ENCODE measurements at places on chromosomes 13 and 19. TPM values are rescaled to one million over a fixed set of nuclear protein-coding genes. Genes with fewer than 3 reads are reported as not detected.

The MYADM gene
- 134 TPM for total RNA-seq

The ALKBH7 gene
- 50.4 TPM for total RNA-seq

The IQCN gene
- total RNA-seq: 0.92 TPM

The ZNF429 gene
- total RNA-seq: 5.4 TPM

The DOHH gene
- 28.7 TPM for total RNA-seq

The CD209 gene
- total RNA-seq: not detected

The TMPRSS9 gene
- total RNA-seq: not detected

The RDH8 gene
- not detected for total RNA-seq

The PODNL1 gene
- 0.18 TPM for total RNA-seq

The ZNF285 gene
- total RNA-seq: 3.1 TPM

The RPS16 gene
- 802 TPM for total RNA-seq

The ABHD8 gene
- 9.3 TPM for total RNA-seq

DNA sequence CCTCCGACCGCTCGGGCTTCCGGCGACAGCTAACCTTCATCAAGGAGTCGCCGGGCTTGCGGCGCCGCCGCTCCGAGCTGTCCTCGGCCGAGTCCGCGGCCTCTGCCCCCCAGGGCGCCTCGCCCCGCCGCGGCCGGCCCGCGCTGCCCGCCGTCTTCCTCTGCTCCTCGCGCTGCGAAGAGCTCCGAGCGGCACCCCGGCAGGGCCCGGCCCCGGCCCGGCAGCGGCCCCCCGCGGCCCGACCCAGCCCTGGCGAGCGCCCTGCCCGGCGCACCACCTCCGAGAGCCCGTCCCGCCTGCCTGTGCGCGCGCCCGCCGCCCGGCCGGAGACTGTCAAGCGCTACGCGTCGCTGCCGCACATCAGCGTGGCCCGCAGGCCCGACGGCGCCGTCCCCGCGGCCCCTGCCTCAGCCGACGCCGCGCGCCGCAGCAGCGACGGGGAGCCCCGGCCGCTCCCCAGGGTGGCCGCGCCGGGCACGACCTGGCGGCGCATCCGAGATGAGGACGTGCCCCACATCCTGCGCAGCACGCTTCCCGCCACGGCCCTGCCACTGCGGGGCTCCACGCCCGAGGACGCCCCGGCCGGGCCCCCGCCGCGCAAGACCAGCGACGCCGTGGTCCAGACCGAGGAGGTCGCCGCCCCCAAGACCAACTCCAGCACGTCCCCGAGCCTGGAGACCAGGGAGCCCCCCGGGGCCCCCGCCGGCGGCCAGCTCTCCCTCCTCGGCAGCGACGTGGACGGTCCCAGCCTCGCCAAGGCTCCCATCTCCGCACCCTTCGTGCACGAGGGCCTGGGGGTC lies 9.6 kb downstream of the C19orf25 start:
- no peak for DNase-seq

- DNase-seq: no peak
These were observed 10.8 kb downstream of the ALOX5AP start for GRCh38 chr13:30745906-30746686.

GRCh38 chr19:41426116-41426841 lies 895 bp downstream of the B3GNT8 start:
- no peak for DNase-seq

GRCh38 chr19:19821366-19821951 lies at the start of gene ZNF506:
TSS of gene ZNF506 (minus strand) at chr19:19821750. CDS start at chr19:19821603, 147 bp downstream.
- DNase-seq: peak; percentile 73

DNA sequence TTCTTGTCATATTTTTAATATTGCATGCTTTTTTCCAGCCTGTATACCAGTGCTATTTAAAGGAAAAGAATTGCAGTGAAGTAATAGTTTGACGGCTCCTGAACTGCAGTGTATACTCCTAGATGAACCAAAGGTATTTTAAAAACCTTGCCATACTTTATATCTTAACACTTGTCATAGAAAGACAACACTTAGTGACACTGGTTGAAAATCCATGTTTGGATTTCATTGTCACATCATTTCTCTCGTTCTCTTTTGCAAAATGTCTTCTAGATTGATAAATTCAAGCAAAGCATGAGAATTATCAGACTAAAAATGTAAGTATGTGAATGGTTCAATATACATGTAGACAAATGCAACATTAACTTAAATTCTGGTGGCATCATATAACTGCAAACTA lies 1293.9 kb downstream of the PCDH9 start:
- no peak for DNase-seq

- no peak for DNase-seq
These were observed 7.3 kb upstream of the PMIS2 start for GRCh38 chr19:35578707-35579106.

GRCh38 chr19:45848922-45849321 lies 14.0 kb downstream of the SYMPK start:
- no peak for DNase-seq

- no peak for DNase-seq
These were observed 15.9 kb upstream of the OLFM4 start for GRCh38 chr13:53012707-53013106.

GRCh38 chr13:66859078-66859477 lies 371.1 kb downstream of the PCDH9 start:
- no peak for DNase-seq

GRCh38 chr13:21557995-21558394 lies 46.0 kb downstream of the MICU2 start:
- DNase-seq: no peak

GRCh38 chr13:111539791-111540446 lies 219.5 kb downstream of the TEX29 start:
- DNase-seq: no peak

DNA sequence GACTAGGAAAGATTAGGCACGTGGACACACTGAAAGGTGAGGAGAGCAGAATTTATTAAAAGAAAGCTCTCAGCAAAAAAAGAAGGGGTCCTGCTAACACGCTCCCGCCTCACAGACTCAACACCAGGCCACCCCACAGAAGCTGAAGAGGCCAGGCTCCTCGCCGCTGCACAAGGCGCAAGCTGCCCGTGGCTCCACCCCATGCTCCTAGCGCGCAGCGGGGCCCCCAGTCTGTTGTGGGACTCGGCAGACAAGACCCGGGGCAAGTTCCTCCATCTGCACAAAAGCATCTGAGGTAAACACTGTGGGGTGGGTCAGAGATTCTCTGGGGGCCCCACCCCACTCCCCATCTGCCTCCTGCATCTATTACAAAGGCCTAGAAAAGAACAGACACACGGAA lies 1462.4 kb downstream of the EFNB2 start:
- no peak for DNase-seq

GRCh38 chr19:42942187-42942789 lies 5.3 kb upstream of the PSG7 start:
- DNase-seq: no peak

GRCh38 chr13:36919833-36920615 lies at the start of gene SMAD9:
TSS of gene SMAD9 (minus strand) at chr13:36920238. CDS start at chr13:36879689, 40,549 bp downstream.
- DNase-seq: no peak

GRCh38 chr13:110444226-110444653 lies 117.3 kb downstream of the RAB20 start:
- DNase-seq: no peak

- DNase-seq: no peak
These were observed 539.0 kb downstream of the EFNB2 start for GRCh38 chr13:105996391-105997025.

DNA sequence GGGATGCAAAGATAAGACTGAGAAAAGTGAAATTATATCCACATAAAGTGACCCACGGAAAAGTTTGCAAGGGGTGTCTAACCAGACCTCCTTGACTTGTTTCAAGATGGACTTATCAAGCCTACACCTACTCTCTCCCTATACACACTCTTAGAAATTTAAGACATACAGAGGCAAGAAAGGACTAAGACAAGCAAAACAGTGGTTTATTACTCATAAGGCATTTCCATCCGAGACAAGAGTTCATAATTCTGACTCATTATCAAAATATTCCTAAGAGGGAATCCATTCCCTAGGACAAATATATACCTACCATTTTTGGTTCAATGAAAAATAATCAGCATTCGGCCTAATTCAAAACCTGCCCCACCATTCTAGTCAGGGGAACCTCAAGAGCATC lies 232.6 kb upstream of the GPC6 start:
- no peak for DNase-seq

GRCh38 chr19:5002143-5002542 lies 33.2 kb downstream of the KDM4B start:
- DNase-seq: no peak

DNA sequence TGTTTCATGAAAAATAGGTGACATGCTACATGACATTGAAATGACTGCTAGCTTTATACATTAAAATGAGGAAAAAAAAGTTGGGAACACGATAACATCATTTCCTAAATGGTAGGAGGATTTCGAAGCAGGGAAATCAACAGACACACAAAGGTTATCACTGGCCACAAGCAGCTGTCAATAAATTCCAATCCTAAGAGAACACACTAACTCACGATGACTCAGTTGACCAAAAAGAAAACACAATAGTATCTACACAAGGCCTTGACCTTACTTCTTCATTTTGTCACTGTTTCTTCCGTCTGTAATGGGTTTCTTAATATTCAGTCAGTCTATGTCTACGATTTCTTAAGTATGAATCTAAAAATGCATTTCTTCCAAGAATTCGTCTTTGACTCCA lies 36.5 kb downstream of the STARD13 start:
- peak; percentile 66 for DNase-seq

DNA sequence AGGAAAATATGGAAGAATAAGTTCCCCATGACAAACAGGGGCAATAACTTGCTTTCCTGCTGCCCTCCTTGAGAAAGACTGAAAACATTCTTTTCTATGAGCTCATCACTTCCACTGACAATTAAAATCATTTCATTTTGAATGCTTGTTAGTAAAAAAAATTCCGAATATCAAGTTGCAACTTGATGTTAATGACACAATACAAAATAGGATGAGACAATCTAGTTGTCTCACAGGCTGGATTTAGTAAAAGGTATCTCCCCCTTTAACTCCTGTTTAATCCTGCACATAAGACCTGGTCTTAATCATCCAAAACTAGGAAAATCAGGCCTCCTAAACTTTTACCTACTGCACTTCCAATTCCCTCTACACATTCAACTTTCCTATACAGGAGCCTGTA lies 24.7 kb downstream of the IRS2 start:
- DNase-seq: no peak

DNA sequence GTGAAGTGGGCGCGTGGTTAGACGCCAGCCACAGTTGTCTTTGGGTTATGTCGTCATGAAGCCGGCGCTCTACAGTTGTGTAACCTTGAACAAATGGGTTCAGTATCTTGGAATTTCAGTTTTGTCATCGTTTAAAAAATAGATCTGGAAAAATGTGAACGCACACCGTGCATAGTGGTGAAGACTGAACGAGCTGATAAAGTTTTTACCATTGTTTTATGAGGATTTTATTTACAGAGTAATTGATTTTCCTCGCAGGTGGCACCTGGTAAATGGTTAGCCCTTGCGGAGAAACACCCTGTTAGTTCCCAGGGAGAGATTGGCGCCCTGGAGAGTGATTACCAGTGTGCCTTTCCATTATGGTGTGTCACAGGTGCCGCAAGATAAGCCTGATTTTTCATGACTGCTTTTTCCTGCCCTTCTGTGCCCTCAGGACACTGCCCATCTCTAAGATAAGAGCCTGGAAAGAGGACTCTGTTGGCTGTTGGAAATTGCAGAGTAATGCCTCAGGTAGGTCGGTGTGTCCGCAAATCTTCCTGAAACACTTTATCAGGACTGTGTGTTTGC lies 577 bp downstream of the ZNF181 start:
- peak; percentile 25 for DNase-seq

- no peak for DNase-seq
These were observed 2.7 kb upstream of the HNRNPL start for GRCh38 chr19:38852231-38853044.

- no peak for DNase-seq
These were observed 273.0 kb downstream of the SHISA2 start for GRCh38 chr13:25778808-25779305.

GRCh38 chr19:46306501-46306900 lies 9.7 kb downstream of the HIF3A start:
- no peak for DNase-seq

DNA sequence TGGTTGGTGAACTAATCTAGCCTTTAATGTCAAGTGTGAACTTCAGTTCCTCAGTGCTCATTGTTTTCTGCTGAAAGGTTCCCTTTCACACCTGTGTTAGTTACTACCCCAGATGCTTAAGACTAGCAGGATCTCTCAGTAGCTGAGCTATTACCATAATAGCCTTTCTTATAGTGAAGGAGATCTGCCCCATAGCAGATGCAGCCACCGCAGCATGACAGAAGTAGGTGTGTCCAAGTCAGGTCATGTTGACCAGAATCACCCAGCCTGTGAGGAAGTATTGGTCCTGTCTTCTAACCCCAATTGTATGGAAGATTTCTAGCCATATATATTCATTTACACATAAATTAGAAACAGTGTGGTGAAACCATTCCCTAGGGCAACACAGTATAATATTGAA lies 37.3 kb downstream of the ZAR1L start:
- DNase-seq: no peak

- no peak for DNase-seq
These were observed 2.8 kb downstream of the ADGRL1 start for GRCh38 chr19:14203177-14203576.
